ENCODE measurements at places on chromosomes 1 and 21.

GRCh38 chr1:108059945-108060344 is 95.0 kb upstream of the VAV3 start:
- DNase-seq = no peak

DNA sequence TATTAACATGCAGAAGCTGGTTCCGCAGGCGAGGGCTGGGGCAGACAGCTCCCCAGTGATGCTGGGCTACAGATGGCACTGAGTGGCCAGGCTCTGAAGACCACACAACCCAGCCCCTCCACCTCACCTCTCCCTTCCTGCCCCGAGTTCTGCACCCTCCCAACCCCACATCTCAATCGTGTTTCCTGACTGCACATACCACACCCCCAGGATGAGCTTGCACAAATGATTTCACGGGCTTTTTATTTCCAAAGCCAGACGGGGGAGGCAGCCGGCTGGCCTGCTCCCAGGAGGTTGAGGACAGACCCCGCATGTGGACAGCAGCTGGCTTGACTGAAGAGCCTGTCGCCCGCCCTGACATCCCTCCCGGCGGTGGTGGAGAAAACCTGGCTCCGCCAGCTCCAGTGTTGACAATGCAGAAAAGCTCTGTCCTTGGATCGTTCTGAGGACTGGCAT is 21.4 kb upstream of the ALDH4A1 start:
- DNase-seq = peak; percentile 28

DNA sequence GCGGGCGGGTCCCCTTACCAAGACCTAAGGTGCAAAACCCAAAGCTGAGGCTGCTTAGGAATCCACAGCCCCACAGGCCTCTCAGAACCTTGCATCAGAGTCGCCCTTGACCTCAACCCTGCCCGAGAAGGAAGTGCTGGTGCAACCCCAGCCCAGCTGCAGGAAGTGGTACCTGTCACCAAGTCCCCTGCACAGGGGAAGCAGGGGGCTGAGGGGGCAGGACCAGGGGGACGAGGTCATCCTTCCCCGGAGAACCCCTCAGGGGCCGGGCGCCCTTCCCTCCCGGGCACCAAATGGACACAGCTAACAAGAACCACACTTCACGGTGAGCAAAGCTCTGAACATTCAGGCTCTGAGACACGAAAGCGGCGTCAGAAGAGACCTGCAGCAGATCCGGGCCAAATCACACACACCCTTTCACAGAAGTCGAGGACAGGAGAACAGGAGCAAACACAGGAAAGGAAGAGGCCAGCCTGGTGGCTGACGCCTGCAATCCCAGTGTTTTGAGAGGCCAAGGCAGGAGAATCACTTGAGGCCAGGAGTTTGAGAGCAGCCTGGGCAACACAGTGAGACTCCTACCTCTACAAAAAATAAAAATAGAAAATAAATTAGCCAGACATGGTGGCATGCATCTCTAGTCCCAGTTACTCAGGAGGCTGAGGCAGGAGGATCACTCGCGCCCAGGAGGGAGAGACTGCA is 6.4 kb downstream of the ITGB2 start:
- peak; percentile 74 for DNase-seq

DNA sequence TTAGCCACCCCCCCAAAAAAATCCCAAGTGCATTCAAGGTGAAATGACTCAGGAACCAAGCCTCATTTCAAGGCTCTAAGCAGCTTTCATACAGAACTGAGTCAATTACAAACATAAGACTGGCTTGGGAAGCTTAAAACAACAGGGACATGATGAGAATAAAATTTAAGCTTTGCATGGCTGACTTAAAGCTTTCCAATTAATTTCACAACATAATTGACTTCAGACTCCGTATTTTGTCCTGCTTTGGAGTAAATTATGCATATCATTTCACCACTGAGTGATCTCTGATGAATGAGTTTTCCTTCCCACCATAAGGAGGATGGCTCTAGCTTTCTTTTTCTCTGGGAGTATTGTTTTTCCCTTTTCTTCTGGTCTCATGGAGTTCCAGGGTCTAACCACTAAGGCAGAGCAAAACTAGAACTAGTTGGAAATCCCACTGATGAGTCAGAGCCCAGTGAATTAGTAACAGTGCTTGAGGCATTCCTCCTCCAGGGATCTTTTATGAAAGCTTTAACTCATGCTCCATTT is 72.8 kb downstream of the XCL2 start:
- DNase-seq = no peak

- no peak for DNase-seq
These were observed 6.9 kb downstream of the ADGRB2 start for GRCh38 chr1:31757204-31757679.

DNA sequence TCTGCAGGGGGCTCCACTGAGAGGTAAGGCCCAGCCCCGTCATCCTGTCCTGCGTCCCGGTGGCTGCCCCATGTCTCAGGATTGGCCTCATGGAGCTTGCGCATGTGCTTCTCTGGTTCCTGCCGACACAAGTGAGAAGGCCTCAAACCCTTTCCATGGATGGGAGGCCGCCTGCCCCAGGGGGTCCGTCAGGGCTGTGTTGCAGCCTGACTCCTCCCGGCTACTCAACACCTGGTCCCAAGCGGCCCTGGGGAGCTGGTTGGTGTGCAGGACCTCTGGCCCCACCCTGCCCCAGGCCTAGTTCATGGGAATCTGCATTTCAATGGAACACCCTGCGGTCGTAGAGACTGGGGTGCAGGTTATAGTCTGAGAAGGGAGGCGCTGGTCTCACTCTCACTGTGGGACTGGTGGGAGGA is 21.1 kb upstream of the PDE9A start:
- DNase-seq = no peak
